ENCODE measurements at places on chromosomes 5 and 9. TPM values are rescaled to one million over a fixed set of nuclear protein-coding genes. Genes with fewer than 3 reads are reported as not detected.

DNA sequence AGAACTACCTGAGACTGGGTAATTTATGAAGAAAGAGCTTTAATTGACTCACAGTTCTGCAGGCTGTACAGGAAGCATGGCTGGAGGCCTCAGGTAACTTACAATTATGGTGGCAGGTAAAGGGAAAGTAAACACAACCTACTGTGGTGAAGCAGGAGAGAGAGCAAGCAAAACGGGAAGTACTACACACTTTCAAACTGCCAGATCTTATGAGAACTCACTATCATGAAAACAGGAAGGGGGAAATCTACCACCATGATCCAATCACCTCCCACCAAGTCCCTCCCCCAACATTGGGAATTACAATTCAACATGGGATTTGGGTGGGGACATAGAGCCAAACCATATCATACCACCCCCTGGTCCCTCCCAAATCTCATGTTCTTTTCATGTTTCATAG, 58.7 kb upstream of the GPR151 start:
- DNase-seq = no peak

Gene RNF208
- total RNA-seq = not detected

GRCh38 chr5:68250661-68251298, 35.2 kb downstream of the PIK3R1 start:
- no peak for DNase-seq

DNA sequence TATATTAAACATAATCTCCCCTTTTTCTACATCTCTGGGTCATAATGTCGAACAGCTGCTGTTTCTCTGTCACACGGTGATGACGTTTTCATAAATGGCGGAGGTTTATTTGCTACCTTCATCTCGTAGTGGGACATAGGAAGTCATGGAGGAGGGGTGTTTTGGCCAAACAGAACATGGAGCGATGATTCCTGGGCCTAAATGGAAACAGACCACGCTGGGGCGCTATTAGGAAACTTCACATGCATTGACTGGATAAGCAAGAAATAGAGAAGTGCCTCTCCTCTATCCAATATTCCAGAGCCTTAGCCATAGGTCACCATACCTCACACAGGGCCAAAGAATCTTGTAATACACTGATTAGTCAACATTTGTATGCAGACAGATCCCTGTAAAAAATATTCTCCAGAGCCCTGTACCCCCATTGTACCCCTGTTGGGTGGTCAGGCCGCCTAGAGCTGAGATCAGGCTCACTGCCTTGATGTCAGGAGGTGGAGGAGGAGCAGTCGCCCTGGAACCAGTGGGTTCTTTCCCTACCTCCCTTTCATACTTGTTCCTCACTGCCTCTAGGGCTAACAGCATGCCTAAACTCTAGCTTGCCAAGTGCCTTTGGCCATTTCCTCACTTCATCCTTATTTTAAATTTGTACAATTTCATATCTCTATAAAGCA, 77.8 kb upstream of the SPIN1 start:
- DNase-seq = no peak

DNA sequence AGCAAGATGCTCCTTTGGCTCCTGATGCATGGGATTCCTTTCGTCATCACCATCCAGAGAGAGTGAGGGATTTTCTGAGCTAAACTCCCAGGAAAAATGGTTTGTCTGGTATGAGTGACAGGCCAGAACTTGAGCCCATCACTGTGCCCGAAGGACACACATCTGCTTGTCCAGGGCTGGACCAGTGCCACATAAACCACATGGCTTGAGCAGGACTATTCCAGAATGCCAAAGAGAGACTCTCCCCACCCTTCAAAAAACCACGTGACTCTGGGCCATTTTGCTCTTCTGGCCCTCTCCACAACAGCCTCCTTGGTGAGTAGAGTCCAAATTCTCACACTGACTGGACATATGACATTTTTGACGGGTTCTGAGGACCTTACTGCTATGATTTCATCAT, 46.4 kb upstream of the SHC3 start:
- no peak for DNase-seq

DNA sequence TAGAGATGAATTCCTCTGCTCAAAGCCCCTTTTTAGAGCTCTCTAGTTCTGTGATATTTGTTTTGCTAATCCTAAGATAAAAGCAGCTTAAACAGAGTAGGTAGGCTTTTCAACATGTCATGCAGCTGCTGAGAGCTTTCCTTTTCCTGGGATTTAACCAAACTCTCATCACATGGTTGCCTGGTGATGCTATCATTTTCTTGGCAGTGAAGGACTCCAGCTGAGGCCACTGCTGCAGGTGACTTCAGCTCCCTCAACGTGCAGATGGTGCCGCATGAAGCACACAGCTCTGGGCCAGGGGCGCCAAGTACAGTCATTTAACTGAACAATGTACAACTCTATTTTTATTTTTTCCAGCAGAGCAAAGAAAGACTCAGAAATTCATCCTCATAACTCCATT, 42.2 kb downstream of the SECISBP2 start:
- no peak for DNase-seq

All from bronchial epithelial cell (primary cell).